HT1080 (cell line): ENCODE measurements at places on chromosomes 5 and 9. TPM values are rescaled to one million over a fixed set of nuclear protein-coding genes. Genes with fewer than 3 reads are reported as not detected.

DNA sequence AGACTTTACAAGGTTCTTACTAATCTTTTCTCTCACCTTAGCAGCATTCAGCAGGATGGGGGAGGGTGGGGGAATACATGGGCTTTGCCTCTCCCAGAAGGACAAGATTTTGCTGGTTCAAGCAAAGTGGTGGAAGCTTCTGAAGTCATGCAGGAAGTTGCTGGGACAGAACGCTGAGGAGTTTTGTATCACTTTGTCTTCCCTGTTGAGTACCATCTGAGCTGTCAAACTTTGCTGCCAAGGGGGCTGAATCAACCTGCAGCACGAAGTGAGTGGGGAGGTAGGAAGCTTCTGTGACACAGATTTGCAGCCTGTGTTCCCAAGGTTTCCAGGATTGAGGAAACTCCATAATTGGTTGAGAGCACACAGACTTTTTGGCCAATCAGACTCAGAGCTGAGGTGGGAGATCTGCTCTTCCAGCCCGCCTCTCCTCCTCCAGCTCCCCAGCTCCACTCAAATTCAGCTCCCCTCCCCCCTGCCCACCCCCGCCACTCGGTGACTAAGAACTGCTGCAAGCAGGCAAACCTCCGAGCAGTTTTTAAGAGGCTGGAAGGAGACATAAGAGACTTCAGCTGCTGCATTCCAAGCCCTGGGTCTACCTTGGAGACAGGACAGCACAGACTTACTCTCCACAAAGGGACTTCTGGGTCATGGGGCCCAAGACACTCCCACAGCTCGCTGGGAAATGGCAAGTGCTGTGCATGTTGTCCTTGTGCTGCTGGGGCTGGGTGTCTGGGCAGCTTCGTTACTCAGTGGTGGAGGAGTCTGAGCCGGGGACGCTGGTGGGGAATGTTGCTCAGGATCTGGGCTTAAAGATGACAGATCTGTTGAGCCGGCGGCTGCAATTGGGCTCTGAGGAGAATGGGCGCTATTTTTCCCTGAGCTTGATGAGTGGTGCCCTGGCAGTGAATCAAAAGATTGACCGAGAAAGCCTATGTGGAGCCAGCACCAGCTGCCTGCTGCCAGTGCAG lies at the start of gene PCDHGC5:
Gene PCDHGC5, plus strand, starts transcription at position 491 of the 971 bp plus-strand sequence. Its CDS starts 160 bp downstream, at position 651.
- DNase-seq, result peak; percentile 81

DNA sequence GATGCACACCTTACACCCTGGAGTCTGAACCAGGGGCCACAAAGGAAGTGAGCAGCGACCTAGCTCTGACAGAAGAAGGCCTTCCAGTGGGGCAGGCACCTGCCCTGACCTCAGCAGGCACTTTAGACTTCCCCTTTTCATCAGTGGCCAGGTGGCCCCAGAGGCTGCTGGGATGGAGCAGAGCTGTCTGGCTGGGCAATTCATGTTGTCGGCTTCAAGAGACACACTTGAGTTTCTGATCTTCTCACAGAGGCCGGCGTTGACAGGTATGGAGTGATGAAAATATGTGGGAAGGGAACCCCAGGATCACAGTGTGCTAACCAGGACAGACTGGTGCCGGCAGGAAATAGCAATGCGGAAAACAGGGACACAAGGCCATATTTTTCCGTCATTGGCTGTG lies 375.5 kb downstream of the CTNND2 start:
- no peak for DNase-seq

GRCh38 chr5:150789943-150790611 lies 11.5 kb downstream of the SMIM3 start:
- DNase-seq, result peak; percentile 96

- DNase-seq, result no peak
Observed at GRCh38 chr5:584846-585245, 27.3 kb upstream of the CEP72 start.

DNA sequence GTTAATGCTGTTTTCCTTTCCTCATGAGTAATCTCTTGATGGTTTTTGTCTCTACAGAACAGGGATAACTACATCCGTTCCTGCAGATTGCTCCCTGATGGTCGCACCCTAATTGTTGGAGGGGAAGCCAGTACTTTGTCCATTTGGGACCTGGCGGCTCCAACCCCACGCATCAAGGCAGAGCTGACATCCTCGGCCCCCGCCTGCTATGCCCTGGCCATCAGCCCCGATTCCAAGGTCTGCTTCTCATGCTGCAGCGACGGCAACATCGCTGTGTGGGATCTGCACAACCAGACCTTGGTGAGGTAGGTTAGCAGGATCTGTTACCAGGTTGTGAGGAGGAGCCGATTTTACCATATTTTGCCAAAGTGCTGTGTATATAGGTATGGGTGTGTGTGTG lies 148.2 kb downstream of the TLE4 start:
- no peak for DNase-seq

DNA sequence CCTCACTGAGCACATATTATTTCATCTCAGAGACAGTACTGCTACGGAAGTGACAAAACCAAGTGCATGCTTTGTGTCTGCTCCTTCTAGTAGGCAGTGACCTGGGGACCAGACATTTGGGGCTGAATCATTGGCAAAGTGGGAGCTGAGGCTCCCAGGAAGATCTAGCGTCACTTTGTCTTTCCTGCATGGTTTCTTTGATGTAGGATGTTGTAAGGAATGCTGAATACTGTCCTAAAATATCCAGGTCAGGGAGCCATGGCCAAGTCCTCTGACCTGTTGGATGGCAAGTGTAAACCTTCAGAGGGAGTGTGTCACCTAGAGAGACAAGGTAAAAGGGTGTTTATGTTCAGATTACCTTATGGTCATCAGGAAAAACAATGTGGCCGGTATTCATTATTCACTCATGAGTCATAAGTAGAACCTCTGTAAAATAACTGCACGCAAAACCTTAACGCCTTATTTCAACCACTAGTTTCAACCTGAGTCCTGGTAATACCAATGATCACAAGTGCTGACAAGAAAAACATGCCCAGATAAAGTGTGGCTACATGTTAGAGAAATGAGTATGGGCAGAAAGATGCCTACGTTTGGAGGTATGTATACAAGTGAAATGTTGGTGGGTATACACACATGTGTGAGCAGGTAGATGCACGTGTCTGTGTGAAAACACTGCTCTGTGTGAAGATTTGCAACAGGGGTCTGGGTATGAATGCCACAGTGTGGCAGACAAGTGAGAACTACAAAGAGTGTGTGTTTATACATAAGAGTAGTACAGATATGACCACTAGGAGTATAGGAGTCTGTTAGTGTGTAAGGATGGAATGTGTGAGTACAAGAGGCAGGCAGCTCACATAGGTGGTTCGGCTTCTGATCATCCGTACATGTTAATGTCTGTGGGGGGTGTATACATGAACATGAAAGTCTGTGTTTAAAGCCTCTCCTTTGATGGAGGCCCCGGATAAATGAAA lies 263.9 kb downstream of the SPOCK1 start:
- DNase-seq, result peak; percentile 70

GRCh38 chr5:148856009-148856367 lies 29.6 kb downstream of the ADRB2 start:
- DNase-seq, result no peak

DNA sequence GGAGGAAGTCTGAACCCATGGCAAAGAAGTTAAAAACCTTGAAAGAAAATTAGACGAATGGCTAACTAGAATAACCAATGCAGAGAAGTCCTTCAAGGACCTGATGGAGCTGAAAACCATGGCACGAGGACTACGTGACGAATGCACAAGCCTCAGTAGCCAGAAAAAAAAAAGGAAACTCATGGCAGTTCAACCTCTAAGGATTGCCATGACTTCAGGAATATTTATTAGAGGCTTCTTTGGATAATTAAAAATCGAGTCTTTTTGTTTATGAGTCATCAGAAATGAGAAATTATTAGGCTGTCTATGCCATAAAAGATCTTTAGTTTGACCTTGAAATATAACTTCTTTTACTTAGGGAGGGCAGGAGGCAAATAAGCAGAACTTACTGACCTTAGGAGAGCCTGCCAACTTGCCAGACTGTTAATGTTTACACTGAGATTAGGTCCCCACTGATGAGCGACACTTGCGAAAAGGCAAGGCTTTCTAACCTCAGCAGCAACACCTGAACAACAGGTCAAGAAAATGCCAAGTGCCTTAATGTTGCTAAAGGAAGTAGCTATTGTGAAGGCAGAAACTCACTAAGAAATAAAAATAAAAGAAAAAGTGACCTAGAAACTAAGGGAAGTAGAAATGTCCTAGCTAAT lies 55.2 kb upstream of the TUSC1 start:
- DNase-seq, result no peak

GRCh38 chr9:13717322-13718054 lies 438.0 kb upstream of the MPDZ start:
- DNase-seq, result peak; percentile 44

DNA sequence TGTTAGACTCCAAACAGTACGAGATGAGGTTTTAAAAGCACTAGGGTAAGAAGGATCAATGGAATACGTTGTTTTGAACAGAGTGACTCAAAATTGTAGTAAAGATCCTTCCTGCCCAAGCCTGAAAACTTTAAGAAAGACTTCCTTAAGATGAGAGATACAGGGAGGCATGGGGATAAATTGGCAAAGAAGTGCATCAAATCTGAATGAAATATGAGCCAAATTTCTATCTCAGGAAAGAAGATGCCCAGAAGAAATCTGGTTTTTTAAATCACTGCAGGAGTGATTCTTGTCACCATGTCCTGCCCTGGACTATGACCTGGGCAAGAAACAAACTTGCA lies 14.9 kb downstream of the FCN2 start:
- DNase-seq, result no peak

DNA sequence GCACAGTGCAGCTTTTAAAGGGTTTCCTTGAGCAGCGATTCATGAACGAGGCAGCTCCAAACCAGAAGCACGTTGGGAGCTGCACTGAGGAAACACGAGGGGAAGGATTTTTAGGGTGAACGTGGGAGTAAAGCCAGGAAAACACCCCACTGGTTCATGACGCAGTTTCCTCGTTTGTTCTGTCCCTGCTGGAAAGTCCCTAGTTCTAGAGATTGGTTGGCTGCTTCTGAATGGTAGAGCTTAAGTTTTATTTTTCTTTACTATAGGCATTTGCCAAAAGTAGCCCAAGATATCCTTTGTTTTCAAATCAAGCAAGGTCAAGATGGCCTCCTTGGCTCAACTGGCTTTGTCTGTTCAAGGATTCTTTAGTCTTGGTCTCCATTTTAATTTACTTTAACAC lies 116.5 kb upstream of the CACNA1B start:
- DNase-seq, result no peak

DNA sequence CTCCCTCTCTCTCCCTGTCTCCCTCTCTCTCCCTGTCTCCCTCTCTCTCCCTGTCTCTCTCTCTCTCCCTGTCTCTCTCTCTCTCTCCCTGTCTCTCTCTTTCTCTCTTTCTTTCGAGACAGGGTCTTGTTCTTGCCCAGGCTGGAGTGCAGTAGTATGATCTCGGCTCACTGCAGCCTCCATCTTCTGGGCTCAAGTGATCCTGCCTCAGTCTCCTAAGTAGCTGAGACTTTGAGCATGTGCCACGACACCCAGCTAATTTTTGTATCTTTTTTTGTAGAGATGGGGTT lies 14.3 kb downstream of the TRIO start:
- DNase-seq, result no peak

DNA sequence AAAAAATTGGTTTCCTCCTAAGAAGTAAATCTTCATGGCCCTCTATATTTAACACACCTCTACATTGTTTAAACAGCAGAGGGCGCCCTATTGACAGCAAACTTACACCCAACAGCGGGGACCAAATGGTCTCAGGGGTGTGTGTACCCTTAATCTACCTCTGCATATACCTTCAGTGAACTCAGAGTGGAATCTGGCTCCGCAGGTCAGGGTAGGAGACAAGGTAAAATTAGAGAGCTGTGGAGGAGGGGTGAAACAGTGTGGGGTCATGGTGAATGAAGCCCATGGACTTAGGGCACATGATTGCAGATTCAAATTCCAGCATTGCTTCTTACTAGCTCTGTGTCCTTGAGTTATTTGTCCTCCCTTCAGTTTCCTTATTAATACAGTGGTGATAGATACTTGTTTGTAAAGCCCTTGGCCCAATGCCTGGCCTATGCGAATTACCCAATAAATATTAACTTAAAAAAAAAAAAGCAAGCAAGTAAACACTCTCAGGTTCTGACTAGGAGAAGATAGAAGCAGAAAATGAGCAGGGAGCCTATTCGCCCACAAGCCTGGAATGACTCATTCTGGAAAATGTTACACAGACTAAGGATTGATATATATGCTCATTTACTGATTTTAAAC lies 122.9 kb downstream of the CAVIN4 start:
- DNase-seq, result peak; percentile 10

DNA sequence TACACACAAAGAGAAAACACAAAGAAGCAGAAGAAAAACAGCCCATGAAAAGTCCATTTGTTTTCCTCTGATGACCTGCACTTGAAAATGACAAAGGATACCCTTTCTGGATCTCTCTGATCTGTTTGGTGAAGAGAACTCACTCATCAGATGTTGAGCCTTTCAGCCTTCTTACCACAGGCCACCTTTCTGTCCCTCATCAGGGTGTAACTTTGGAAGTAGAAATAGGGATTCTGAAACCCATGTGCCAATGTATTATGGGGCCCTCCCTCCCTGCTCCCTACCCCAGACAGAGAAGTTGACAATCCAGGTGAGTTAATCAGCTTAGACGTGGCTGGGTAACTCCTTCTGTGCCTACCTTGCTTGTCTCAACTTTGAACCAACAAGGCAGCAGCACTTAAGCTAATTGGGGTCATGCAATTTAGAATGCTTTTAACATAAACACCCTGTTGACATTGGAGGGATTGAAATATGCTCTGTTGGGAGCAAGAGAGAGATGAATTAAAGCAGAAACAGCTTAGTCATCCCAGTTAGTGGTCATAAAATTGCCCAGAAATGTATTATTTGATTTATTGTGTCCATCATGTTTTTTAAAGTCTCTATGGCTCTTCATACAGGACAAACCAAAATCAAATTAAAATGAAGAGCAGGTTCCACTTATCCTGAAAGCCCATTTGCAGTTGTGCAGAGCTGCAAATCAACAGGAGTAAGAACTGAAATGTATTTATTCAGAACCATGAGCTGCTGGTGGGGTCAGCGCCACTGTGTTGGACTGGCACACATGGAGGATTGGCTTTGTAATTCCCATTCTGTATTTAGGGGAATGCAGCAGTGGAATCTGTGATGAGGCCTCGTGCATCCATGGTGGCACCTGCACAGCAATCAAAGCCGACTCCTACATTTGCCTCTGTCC lies 132.0 kb downstream of the LIFR start:
- DNase-seq, result no peak

GRCh38 chr5:180139731-180140055 lies 68.1 kb upstream of the RNF130 start:
- DNase-seq, result no peak

TMEM215 gene
- total RNA-seq, result not detected in 2 replicates

BTNL3 gene
- total RNA-seq, result not detected in 2 replicates

NAIF1 gene
- 19.6 and 21.2 TPM in 2 replicates for total RNA-seq

TEX48 gene
- total RNA-seq, result 0.96 TPM in 1 of 2 replicates, not detected in the other

IFNA2 gene
- total RNA-seq, result not detected in 2 replicates
